ENCODE measurements at places on chromosomes 2 and 18.

- DNase-seq = no peak
Observed at GRCh38 chr2:101704046-101704466, 6.5 kb downstream of the MAP4K4 start.

GRCh38 chr2:231464576-231465540 is 574 bp upstream of the NCL start:
- DNase-seq = peak; percentile 85

GRCh38 chr18:80056095-80056494 is 21.9 kb downstream of the RBFA start:
- DNase-seq = no peak

GRCh38 chr2:43408407-43409160 is 182.2 kb upstream of the ZFP36L2 start:
- DNase-seq = no peak

DNA sequence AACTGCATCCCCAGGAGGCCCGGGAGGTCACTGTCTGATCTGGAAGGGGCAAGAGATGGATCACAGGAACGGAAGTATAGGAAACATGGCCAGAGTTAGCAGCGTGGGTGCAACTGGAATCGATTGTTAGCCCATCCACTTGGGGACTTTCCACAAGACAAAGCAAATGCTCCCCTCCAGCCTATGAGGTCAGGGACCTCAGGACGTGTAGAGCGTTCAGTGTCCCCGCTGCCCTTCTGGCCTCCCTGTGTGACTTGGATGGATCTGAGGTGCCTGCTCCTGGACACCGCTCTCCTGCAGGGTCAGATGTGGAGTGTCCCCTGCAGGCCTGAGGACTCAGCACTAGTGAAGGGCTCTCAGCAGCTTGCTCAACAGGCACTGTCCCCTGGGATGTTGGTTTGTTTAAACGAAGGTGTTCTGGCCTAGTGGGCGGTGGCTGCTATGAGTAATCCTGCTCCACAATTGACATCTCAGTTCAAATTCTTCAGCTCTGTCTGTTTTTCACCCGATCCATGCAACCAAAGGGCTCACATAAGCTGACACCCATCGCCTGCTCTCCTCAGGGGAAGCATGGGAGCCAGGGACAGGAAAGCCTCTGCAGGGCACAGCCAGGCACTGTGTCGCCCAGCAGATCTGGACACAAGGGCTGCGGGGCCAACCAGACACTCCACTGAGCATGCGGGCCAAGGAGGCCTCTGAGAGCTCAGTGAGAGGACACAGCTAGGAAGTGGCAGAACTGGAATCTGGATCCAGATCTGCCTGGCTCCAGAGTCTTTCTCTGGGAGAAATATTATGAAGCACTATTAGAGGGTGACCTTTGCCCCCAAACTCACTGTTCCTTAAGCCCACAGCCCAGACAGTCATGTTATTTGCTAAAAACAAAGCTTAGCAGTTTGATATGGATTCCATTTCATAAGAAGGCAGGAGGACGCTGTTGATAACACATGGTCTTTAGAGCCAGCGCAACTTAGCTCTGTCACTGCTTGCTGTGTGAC is 78.5 kb downstream of the RHOB start:
- no peak for DNase-seq

- no peak for DNase-seq
Observed at GRCh38 chr18:8868276-8868675, 162.9 kb downstream of the MTCL1 start.

DNA sequence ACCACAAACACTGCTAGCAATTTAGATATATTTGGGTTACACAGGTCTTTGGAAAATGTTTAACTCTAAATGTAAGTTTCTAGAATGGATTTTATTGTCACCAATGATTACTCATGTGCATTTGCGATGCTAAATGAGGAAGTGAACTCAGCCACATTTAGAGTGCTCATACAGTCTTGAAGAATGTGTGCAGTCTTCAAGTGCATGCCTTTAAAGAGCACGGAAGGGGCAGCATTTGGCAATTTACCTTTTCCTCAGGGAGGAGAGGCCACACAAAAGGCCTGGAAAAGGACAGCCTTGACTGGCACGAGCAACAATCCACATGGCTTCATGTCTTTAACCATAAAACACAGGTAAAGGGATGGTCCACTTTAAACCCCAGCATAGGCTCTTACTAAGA is 78.5 kb upstream of the STK17B start:
- DNase-seq = no peak

- DNase-seq = no peak
Observed at GRCh38 chr2:26330114-26330549, 15.8 kb upstream of the SELENOI start.

Data from cortex of kidney (tissue), 1 donor.